ENCODE measurements at places on chromosomes 16 and 17.

DNA sequence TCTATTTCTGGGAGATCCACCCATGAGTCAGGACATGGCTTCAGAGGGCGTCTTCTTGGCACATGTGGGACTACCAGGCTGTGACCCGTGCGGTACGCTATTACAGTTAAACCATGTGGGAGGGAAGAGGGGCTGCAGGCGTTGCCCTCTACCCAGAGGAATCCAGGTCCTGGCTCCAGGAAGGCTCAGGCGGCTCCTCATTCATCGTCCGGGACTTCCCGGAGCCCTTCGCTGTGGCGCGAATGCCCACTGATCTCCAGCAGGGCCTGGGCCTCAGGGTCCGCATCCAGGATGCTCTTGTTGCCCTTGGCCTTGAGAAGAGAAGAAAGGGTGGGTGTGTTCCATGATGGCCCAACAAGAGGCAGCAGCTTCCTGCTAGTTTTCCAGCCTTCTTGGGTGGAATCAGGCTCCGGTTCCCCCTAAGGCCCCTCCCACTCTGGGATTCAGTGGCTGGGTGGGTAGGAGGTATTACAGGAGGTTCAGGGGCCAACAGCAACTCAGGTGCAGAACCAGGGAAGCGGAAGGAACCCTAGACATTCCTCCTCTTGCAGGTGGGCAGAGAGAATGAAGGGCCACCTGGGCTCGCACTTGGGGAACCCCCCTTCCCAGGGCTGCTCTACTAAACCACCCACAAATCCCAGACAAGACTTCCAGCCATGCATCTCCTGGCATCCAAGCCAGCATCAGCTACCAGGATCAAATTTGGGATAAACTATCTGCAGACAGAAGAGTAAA is 24.6 kb downstream of the MEAK7 start:
- no peak for DNase-seq

DNA sequence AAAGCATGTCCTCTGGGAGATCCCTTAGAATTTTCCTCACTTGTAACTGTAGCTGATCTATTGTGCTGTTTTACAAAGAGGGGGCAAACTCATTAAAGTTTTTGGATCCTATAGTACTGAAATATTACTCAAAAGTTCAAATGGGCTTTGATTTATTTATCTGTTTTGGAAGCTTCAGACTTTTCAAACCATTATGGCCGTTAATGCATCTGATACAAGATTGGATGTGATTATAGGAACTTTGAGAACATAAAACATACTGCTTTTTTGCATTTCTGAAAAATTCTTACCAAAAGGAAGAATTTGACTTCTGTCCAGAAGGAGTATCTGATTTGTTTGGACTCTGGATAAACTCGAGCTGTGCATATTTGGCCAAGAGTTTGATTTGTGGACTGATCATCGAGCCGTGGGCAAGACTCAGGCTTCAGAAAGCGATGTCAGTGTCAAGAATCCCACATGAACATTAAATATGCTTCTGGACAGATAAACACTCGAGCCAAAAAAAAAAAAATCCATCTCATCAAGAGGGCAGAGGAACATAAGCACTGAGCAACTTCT is 8.2 kb upstream of the MARCHF10 start:
- DNase-seq: no peak

DNA sequence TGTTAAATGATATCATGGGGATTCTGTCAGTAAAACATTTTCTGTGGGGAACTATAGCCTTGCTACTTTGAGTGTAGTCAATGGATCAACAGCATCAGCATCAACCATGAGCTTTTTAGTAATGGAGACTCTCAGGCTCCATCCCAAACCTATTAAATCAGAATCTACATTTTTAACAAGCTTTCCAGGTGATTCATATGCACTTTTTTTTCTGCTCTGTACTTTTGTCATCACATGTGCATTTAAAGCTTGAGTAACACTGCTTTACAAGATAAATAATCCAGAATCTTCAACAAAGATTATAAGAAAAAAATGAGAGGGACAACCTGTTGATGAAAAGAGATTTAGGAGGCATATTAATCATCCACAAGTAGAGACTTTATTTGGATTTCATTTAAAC is 23.5 kb downstream of the NUP93 start:
- DNase-seq: no peak

DNA sequence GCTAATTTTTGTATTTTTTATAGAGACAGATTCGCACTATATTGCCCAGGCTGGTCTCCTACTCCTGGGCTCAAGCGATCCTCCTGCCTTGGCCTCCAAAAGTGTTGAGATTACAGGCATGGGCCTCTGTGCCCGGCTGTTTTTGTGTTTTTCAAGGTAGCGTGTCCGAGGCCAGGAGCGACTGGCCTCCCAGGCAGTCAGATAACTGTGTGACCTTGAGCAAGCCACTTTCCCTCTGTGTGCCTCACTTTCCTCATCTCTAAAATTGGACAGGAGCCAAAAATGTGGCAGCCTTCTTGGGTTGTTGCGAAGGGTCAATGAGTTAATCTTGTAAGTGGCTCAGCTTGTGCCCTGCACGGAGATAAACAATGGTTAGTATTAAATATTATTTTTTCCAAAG is 2.4 kb downstream of the ABCC1 start:
- no peak for DNase-seq

DNA sequence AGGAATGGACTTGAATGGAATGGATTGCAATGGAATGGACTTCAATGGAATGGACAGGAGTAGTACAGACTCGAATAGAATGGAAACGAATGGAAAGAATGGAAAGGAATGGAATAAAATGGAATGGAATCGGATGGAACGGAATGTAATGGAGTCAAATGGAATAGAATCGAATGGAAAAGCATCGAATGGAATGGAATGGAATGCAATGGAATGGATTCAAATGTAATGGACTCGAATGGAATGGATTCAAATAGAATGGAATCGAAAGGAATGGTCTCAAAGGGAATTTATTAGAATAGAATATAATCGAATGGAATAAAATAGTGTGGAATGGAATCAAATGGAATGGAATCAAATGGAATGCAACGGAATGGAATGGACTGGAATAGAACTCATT is 484.9 kb upstream of the WSB1 start:
- DNase-seq: no peak

- no peak for DNase-seq
Observed at GRCh38 chr17:45334701-45335677, 18.2 kb upstream of the MAP3K14 start.
